ENCODE measurements at places on chromosomes 7 and 10.
A peak's percentile ranks its signal among the peaks of the same experiment; 100 is the strongest.

DNA sequence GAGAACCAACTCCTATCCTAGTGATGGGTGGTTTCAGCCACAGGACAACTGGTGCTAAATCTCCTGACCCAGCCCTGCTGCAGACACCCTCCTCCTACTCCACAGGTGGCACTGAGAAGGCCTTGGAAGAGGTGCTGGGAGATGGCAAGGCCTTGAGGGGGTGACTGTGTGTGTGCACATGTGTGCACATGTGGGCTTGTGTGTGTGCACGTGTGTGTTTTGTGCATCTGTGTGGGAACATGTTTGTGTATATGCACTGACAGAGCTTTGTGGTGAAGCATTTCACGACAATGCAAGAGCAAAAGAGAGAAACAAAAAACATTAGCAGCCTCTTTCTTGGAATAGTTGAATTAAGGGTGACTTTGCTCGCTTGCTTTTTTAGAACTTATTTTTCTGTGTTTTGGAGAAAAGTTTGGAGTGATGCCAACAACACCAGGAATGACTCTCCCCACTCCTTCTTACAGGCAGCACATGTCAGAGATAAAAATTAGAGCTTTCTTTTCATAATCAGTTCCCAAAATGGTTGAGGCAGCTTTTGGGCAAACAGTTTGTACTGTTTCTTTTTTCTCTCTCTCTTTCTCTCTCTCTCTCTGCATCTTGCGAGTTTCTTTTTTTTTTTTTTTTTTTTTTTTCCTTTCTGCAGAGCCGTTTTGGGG, 69.5 kb downstream of the SEC61G start:
- no peak for DNase-seq

DNA sequence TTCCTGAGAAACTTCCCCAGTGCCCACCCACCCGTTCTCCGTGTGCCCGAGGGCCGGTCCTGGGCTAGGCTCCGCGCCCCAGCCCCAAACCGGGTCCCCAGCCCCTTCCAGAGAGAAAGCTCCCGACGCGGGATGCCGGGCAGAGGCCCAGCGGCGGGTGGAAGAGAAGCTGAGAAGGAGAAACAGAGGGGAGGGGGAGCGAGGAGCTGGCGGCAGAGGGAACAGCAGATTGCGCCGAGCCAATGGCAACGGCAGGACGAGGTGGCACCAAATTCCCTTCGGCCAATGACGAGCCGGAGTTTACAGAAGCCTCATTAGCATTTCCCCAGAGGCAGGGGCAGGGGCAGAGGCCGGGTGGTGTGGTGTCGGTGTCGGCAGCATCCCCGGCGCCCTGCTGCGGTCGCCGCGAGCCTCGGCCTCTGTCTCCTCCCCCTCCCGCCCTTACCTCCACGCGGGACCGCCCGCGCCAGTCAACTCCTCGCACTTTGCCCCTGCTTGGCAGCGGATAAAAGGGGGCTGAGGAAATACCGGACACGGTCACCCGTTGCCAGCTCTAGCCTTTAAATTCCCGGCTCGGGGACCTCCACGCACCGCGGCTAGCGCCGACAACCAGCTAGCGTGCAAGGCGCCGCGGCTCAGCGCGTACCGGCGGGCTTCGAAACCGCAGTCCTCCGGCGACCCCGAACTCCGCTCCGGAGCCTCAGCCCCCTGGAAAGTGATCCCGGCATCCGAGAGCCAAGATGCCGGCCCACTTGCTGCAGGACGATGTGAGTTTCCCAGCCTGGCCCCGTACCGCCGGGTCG, at the start of gene SCD:
SCD (plus strand) TSS at position 469 of the 803 bp plus-strand sequence; CDS start at position 741, 272 bp downstream.
- DNase-seq: peak; percentile 78

DNA sequence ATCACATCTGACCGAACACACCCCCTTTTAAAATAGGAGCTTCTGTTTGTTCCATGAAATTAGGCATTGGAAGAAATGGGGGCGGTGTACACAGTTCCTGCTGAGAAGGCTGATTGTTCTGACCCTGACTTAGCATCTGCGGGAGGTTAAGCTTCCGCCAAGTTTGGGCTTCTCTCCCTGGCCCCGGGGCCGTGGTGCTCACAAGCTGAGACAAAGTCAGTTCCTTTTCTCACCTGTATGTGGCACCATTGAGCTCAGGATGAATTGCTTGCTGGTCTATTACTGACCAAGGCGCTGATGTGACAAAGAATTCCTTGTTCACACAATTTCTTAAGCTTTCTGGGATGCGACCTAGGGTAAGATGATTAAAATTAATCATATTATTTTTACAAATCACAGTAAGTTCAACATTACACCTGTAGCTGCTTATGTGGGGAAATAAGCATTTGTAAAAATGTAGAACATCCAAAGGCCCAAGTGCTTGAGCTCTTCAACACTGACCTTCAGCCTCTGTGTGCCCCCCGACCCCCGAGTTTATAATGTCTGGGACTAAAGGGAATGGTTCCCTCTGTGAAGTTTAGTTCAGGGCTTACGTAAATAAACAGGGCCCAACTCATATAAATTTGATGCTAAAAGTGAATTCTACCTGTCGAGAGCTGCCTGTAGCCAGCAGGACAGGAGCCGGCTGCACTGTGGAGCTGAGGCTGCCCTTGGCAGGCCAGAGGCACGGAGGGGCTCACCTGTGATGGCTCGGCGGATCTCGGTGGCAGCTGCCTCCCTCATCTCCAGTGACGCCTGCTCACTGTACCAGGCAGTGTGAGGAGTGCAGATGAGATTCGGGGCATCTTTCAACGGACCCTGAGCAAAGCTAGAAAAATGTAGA, 50.8 kb downstream of the ZRANB1 start:
- peak; percentile 18 for DNase-seq

DNA sequence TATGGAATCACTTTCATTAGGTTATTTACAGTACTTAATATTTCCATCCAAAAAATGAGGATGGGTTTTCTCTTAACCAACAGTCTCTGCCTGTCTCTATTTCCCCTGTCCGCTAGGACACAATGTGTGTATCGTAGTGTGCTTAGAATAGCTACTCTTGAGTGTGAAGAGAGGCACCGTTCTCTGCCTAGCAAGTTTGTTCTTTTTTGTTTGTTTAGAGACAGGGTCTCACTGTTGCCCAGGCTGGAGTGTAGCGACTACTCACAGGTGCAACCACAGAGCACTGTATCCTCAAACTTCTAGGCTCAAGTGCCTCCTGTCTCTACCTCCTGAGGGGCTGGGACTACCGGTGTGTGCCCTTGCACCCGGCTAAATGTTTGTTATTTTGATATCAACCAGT, 121.9 kb downstream of the ANK3 start:
- DNase-seq: no peak

DNA sequence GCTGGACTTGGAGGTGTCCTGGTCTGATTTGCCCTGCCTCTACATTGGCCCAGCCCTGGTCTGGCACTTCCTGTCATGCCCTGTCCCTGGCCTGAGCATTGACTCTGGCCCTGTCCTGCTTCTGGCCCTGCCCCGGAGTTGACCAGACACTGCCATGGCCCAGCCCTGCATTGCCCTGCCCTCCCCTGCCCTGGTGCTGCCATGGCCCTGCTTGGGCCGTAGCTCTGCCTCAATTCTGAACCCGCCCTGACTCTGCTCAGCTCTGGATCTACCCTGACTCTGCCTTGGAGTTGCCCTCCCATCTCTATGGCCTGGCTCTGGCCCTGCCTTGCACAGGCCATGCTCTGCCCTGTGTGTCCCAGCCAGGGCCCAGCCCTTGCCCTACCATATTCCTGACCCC, 647.1 kb downstream of the ZNF37A start:
- no peak for DNase-seq

GRCh38 chr10:18214691-18215563, 74.7 kb downstream of the CACNB2 start:
- DNase-seq: no peak

DNA sequence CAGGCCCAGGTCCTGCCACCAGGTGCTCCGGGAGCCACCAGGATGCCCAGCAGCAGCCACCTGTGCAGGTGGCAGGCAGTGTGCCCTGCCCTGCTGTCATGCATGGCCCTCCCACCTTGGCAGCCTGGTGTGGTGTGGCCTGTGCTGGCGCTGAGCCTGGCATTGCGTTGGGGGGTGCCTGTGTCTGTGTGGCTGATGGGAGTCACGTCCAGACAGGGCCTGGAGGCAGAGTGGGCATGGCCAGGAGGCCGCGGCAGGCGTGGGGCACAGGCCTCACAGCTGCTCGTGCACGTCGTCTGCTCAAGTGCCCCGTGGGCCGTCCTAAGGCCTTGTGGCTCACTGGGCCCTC, 8.7 kb downstream of the TTYH3 start:
- no peak for DNase-seq
